ENCODE measurements at places on chromosomes 16 and 17.

DNA sequence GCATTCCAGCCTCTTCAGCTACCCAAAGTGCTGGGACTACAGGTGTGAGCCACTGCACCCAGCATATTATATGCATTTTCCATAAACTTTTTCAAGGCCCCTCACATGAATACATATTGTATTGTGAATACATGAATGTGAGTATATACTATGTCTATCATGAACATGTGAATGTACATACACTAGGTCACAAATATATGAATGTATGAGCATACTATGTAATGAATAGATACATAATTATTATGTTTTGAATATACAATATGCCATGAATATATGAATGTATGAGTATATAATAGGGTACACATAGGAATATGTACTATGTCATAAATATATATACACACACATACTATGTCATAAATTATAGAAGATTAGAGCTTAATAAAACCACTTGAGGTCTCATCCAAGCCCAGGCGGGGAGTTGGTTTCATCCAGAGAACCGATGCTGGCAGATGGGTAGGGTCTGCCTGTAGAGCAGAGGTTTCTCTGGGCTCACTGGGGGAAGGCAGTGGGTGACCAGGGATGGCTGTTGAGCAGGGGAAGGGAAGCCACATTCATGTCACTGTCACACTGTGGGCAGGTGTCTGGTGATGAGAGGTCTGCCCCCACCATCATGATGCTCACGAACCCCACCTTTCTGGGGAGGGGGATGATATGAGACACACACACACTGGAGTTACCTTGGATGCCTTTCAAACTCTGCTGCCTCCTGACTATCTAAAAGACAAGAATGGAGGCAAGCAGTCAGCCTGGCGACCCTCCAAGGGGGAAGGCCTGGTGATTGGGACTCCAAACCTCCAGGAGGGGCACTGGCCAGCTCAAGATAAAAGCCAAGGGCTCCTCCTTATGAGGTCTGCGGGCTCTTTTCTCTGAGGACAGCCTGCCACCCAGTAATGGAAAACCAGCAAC lies 7.3 kb downstream of the C16orf95 start:
- 0 out of 2 replicates have a peak, but pooled peaks cover 2% of the 10 kb centered on the region for H3K36me3 ChIP-seq
- no peak for DNase-seq
- H3K27me3 ChIP-seq, result no peaks in the 10 kb centered on the region
- no peak overlapping the region for H3K4me3 ChIP-seq

- H3K27ac ChIP-seq, result no peak overlapping the region
- H3K27me3 ChIP-seq, result no peaks in the 10 kb centered on the region
- no peaks in the 10 kb centered on the region for H3K4me1 ChIP-seq
These were observed 2.9 kb downstream of the PLD6 start for GRCh38 chr17:17203173-17203730.

- H3K4me3 ChIP-seq, result no peak overlapping the region
- H3K4me1 ChIP-seq, result no peaks in the 10 kb centered on the region
- no peak overlapping the region for H3K27ac ChIP-seq
- H3K36me3 ChIP-seq, result no peaks in the 10 kb centered on the region
- no peaks in the 10 kb centered on the region for H3K27me3 ChIP-seq
These were observed 12.5 kb downstream of the ABCC3 start for GRCh38 chr17:50647187-50647586.

DNA sequence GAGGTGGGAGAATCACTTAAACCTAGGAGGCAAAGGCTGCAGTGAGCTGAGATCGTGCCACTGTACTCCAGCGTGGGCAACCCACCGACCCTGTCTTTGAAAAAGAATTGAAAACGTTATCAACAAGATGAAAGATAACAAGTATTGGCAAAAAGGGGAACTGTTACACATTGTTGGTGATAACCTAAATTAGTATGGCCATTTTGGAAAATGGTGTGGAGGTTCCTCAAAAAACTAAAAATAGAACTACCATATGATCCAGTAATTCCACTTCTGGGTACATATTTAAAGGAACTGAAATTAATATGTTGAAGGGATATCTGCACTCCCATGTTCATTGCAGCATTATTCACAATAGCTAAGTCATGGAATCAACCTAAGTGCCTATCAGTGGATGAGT lies 61.0 kb downstream of the ABHD15 start:
- no peak overlapping the region for H3K4me3 ChIP-seq
- no peaks in the 10 kb centered on the region for H3K27me3 ChIP-seq
- H3K27ac ChIP-seq, result no peak overlapping the region
- peaks cover 63% of the 10 kb centered on the region for H3K36me3 ChIP-seq
- no peak for DNase-seq

GRCh38 chr16:81861915-81862314 lies 82.8 kb downstream of the PLCG2 start:
- no peaks in the 10 kb centered on the region for H3K27me3 ChIP-seq
- peaks cover 10% of the 10 kb centered on the region for H3K4me1 ChIP-seq
- DNase-seq, result no peak
- no peaks in the 10 kb centered on the region for H3K36me3 ChIP-seq

DNA sequence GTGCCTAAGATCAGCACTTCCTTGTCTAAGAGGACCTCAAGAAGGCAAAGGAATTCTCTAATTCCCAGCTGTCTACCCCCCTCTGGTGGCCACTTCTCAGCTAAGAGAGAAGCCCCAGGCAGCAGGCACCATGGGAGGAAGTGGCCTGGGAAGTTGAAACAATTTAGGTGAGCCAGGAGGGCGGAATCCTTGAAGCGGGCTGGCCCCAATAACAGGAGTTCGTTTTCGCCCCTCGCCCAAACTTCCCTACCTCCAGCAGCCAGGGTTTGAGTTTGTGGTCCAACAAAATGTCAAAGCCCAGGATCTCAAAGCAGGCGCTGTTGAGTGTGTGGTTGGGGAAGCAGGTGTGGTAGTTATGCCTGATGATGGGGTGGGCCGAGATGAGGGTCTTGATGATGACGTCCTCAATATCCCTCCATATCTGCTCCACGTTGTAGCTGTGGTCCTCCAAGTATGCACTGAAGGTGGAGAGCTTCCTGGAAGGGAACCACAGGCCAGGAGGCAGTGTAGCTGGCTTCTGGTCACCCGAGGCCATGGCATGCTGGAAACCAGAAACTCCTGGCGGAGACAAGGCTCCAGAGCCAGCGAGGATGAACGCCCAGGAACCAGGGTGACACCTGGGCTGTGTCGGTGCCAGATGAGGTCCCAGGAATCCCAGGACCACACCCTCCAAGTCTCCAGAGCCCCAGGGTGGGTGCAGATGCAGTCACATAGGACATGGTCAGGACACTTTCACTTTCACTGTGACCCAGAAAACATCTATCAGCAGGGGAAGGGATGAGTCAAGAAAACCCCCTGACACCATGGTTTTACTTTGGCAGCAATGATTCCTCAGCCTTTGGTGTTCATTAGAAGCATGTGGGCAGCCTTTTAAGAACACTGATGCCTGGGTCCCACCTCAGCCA lies 25.6 kb downstream of the TTLL6 start:
- no peaks in the 10 kb centered on the region for H3K27me3 ChIP-seq
- peak; percentile 70 for DNase-seq
- no peaks in the 10 kb centered on the region for H3K36me3 ChIP-seq

- H3K27ac ChIP-seq, result no peak overlapping the region
- DNase-seq, result no peak
- H3K36me3 ChIP-seq, result no peaks in the 10 kb centered on the region
These were observed 23.6 kb downstream of the SDR42E1 start for GRCh38 chr16:81987706-81988105.

DNA sequence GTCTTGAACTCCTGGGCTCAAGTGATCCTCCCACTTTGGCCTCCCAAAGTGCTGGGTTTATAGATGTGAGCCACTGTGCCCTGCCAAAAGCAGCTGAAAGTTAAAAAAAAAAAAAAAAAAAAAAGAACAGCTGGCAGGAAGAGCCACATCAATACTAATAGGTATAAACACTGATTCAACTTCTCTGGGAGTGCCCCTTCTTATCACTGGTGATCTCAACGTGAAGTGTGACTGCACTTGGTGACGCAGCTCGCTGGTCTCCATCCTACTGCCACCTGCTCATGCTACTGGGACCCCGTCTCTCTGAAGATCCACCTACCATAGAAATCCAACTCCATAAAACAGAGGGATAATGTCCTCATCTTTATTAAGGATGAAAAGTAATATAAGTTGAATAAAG lies 40.8 kb downstream of the RNF157 start:
- no peak for DNase-seq
- no peaks in the 10 kb centered on the region for H3K27me3 ChIP-seq
- H3K36me3 ChIP-seq, result no peaks in the 10 kb centered on the region
- no peaks in the 10 kb centered on the region for H3K4me1 ChIP-seq
- H3K27ac ChIP-seq, result no peak overlapping the region
- no peak overlapping the region for H3K4me3 ChIP-seq

DNA sequence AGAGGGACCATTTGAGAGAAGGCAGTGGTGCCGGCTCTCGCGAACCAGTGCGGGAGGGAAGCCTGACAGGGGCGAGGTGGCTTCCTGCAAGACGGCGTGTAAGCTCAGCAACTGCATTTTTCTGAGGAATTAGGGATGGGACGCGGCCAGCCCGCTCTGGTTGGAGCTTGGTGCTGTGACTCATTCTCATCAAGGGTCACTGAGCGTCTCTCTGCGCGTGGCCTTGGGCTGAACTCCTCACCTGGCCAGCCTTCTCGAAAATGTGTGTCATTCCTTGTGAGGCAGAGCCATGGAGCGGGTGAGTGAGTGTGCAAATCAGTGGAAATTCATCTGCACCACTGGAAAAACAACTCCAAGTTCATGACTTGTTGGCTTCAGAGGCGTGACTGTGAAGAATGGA lies 52.8 kb downstream of the NTN1 start:
- no peak overlapping the region for H3K4me3 ChIP-seq
- no peaks in the 10 kb centered on the region for H3K27me3 ChIP-seq
- H3K27ac ChIP-seq, result no peak overlapping the region
- no peak for DNase-seq

DNA sequence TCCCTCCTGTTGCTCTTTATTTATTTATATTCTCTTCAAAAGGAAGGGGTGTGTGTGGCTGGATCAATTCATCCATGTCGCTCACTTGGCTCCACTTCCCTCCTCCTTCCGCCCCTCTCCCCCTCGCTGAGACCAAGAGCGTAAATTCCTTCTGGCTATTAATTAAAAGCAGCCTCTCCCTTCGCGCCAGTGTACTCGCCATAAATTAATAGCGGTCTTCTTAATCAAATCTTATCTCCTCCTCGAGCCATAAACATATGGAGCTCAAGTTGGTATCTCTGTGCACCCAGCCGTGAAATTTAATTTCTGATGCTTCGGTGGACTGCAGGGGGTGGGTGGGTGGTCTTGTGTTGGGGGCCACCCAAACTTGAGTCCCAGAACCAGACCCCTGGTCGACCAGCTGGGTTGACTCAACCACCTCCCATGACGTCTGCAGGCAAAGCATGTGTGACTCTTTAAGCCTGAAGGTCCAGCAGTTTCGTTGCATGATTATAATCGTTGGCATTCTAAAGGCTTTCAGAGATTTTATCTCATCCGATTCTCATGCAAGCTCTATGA lies 57.9 kb downstream of the SDK2 start:
- H3K27me3 ChIP-seq, result no peaks in the 10 kb centered on the region
- no peaks in the 10 kb centered on the region for H3K36me3 ChIP-seq
- H3K4me1 ChIP-seq, result peaks cover 18% of the 10 kb centered on the region
- no peak overlapping the region for H3K27ac ChIP-seq

GRCh38 chr17:3888343-3889171 lies 4.3 kb downstream of the CAMKK1 start:
- no peak overlapping the region for H3K27ac ChIP-seq
- peaks cover 3% of the 10 kb centered on the region for H3K36me3 ChIP-seq
- peaks cover 10% of the 10 kb centered on the region for H3K4me1 ChIP-seq

GRCh38 chr17:50685691-50686493 lies 21.8 kb downstream of the ANKRD40 start:
- H3K36me3 ChIP-seq, result no peaks in the 10 kb centered on the region
- H3K4me3 ChIP-seq, result no peak overlapping the region
- H3K4me1 ChIP-seq, result peaks cover 3% of the 10 kb centered on the region
- H3K27ac ChIP-seq, result no peak overlapping the region

- no peak within 1 kb of the TSS for H3K27ac ChIP-seq
- no peaks in the 10 kb centered on the region for H3K27me3 ChIP-seq
- no peak for DNase-seq
- no peaks in the 10 kb centered on the region for H3K4me1 ChIP-seq
- no peak within 1 kb of the TSS for H3K4me3 ChIP-seq
These were observed at the start of gene CCL13 for GRCh38 chr17:34356194-34356593. CCL13 (plus strand) TSS chr17:34356480; CDS start chr17:34356527, 47 bp downstream.

GRCh38 chr16:19282101-19282500 lies 3.4 kb upstream of the CLEC19A start:
- H3K27me3 ChIP-seq, result no peaks in the 10 kb centered on the region
- H3K27ac ChIP-seq, result no peak overlapping the region

- H3K4me3 ChIP-seq, result no peak overlapping the region
- H3K27ac ChIP-seq, result no peak overlapping the region
- no peaks in the 10 kb centered on the region for H3K27me3 ChIP-seq
These were observed 13.0 kb downstream of the KSR1 start for GRCh38 chr17:27469256-27469655.

- H3K4me3 ChIP-seq, result no peak overlapping the region
- no peak for DNase-seq
- H3K4me1 ChIP-seq, result no peaks in the 10 kb centered on the region
These were observed 11.3 kb upstream of the CHST6 start for GRCh38 chr16:75506574-75506973.

DNA sequence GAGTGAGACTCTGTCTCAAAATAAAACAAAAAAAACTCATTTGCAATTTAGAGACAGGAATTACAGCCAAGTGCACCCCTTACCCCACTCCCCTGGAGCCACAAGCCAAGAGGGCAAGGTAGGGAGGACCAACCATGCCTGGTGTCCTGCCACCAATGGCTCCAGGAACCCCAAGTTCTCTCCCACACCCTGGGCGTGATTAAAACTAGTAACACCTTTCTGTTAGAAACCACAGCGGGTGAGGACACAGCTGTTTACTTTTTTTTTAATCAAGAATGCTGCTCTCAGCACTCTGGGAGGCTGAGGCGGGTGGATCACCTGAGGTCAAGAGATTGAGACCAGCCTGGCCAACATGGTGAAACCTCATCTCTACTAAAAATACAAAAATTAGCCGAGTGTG lies 38.1 kb downstream of the ANKRD11 start:
- H3K4me3 ChIP-seq, result no peak overlapping the region
- no peak for DNase-seq
- H3K36me3 ChIP-seq, result no peaks in the 10 kb centered on the region
- H3K4me1 ChIP-seq, result peaks cover 6% of the 10 kb centered on the region

DNA sequence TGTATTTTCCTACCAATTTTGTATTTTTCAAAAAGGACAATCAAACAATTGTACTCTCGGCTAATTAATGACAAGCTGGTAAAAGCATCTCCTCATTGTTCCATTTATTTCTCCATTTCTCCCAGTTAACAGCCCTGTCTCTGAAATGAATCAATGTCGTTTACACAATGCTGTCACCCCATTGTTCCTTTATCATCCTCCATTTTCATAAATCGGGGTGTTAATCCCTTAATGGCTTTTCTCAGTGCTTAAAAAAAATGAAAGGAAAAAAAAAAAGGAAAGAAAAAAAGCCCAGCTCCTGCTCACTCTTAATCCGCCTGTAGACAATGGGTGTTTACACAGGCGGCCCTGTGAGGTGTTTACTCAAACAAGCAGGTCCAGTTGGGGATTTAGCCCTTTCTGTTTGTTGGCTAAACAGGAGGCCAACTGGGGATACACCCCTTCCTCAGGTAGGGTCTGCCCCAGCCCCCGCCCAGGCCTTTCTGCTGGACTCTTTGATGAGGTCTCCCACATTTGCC lies 86.8 kb upstream of the SALL1 start:
- no peak overlapping the region for H3K4me3 ChIP-seq
- H3K36me3 ChIP-seq, result no peaks in the 10 kb centered on the region
- peaks cover 5% of the 10 kb centered on the region for H3K4me1 ChIP-seq
- no peaks in the 10 kb centered on the region for H3K27me3 ChIP-seq
- H3K27ac ChIP-seq, result no peak overlapping the region
